ENCODE measurements at places on chromosomes 2 and 18.

DNA sequence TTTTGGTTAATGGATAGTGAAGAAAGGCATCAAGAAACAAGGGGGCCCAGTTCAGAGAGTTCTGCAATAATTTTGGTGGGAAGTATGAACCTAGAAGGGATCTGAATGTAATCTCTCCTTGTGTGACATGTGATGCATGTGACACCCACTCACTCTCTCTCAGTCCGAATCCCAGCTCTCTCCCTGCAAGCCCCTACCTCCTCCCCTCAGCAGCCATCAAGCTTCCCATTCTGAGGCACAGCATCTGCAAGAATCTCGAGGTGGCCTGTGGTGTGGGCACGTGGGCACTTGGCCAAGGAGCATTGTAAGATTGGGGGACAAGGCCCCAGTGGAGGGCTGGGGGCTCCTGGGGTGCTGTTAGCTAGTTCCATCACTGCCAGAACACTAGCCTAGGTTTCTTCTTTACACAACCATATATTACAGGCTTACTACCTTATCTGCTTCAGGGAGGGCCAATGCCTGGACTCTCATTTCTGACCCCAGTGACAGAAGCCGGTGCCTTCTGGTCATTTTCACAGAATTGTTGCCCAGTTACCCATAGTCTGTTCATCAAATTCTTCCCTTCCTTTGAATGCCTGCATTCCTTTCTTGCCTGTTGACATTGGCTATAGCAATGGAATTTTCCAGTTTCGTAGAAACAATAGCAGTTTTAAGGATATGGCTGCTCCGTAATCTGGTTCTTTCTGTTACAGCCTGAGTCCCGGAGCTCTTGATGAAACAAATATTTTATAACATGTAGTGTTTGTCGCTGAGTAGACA is 13.3 kb upstream of the LCLAT1 start:
- no peak for DNase-seq

DNA sequence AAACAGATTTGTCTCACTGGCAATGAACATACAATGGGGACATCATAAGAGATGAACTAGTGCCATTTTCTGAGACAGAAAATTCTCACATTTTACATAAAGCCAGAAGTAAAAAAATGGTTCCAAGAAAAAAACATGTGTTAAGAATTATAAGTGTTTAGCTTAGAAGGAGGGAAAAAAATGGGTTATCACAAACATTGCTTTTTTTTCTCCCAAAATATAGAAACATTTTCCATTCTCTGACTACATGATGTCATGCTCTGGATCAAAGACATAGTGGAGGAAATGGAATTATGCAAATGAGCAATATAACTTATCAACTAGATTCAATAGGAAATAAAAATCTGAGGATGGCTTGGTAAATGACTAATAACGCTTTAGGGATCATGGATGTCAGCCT is 49.8 kb downstream of the SPATS2L start:
- no peak for DNase-seq

DNA sequence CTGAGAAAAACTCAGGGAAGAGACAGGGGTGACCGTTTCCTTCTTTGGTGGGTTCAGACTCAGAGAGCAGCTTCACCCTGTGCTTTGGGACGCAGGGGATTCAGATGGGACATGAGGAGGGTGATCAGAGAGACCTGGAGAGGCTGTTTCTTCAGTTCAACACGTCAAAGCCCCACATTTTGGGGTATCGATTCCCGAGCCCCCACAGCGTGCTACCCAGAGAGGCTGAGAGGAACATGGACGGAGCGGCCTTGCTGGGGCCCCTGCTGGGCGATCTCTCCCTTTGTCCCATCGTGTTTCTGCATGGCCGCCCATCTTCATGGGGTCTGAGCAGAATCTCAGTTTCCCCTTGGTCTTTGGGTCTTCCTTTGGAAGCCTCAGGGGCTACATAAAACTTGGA is 38.2 kb upstream of the PXDN start:
- no peak for DNase-seq

- DNase-seq = no peak
These were observed 24.4 kb downstream of the RBMS1 start for GRCh38 chr2:160469164-160469563.

DNA sequence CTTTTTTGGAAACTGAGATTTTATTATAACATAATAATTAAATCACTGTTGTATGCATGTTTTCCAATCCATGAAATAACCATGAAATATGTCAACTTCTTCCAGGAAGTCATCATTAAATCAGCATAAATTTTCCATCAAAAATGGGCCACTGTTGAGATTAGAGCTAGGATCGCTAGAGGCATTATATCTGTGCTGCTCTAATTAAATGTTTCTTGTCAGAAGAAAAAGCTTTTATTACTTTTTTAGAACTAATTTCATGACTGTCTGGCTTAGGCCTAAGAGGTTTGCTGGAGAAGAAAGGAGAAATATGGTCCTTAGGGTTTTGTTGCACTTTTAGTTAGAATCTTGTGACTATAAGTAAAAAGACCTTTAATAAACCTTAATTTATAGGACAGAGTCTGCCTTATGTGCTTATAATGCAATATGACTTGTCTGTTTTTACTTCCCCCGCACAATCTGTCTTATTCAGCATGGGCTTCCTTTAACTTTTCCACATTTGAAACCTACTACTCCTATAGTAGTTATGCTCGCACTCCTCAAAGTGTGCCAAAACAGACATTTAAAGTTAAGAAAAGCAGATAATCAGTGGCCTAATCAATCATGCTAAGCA is 363.4 kb upstream of the GCFC2 start:
- no peak for DNase-seq

GRCh38 chr2:23567161-23567756 is 182.3 kb downstream of the KLHL29 start:
- DNase-seq = no peak

DNA sequence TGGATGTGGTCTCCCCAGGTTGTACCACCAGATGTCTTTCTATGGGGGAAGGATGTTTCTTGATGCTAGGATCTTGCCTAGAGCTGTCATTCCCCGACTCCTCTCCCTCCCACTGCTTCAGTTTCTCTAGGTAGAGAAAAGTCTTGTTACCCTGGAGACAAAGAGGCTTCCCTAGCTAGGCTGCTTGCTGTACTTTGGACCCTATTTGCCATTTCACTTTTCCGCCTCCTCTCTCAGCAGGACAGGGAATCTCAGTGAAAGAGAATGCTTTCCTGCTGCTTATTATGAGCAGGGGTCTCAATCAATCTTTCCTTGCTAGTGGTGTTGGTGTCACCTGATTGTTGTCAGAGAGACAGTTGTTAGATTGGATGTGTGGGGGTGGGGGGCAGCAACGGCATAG is 818.8 kb upstream of the GYPC start:
- DNase-seq = no peak

- no peak for DNase-seq
These were observed 58.2 kb upstream of the HDAC4 start for GRCh38 chr2:239459056-239459455.

DNA sequence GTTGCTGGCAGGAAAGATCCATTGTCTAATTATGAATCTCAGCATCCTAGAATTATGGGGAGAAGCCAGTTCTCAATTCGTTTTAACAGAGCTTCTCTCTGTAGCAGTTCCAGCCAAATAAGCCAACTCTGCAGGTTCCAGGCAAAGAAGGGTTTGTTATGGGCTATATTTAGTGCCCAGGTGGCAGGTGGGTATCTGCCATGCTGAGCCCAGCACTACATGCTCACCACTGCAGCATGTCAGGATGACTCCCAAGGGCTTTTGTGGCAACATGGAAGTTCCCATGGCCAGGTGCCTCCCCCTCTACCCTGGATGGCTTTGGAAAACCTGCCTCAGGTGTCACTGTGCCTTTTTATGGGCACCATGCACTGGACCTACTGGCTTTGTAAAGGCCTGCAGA is 137.7 kb upstream of the MSH6 start:
- no peak for DNase-seq

DNA sequence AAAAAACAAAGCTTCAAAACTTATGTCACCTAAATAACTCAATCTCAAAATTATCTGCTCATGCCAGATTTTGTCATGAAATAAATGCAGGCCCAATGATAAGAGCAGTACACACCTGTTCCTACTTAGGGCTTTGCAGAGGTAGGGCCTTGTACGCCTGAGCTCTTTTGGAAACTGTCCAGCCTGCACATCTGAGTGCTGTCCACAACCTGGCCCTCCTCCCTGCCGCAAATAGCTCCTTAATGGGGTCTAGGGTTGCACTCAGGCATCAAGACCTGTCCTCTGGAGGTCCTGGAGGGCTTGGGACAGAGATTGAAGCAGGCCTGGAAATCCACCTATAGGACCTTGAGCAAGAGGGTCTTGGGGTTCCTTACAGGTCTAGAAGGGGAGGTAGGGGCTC is 115.4 kb upstream of the CCDC195 start:
- no peak for DNase-seq

GRCh38 chr2:106113361-106113966 is 80.6 kb downstream of the UXS1 start:
- no peak for DNase-seq

DNA sequence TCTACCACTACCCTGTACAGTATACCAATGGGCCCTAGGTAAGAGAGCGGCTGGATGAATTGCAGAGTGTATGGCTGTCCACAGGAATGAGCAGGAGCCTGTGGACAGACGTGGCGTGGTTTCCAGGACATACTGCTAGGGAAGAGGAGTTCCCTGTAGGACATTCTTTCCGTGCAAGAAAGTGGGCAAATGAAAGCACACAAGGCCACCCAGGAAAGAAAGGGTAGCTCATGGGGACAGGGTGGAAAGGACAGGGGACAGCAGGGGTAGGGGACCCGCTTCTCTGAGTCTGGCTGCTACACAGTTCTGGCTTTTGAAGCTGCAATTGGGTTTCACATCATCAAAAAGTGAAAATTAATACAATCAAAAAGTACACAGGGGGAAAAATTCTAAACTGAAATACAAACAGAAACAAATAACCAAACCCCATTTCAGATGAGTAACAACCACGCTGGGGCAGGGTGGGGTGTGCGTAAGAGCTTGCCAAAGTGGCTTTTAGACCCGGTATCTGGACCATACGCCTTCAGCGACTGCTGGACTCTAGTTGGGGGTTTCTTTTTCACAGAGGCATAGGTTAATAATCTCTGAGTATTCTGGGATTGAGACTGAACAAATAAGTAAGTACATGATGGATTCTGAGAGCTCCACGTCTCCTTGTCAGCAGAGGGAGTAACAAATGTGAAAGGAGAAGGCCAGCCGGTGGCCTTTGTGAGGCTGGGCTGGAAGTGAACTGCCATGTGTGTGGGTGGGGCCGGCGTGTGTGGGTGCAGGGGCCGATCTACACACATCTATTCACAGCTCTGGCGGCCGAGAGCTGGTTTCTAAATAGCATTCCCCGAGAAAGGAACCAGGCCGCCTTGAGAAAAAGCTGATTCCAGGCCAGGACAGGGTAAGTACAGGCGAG is 84.0 kb downstream of the HDAC4 start:
- DNase-seq = no peak

DNA sequence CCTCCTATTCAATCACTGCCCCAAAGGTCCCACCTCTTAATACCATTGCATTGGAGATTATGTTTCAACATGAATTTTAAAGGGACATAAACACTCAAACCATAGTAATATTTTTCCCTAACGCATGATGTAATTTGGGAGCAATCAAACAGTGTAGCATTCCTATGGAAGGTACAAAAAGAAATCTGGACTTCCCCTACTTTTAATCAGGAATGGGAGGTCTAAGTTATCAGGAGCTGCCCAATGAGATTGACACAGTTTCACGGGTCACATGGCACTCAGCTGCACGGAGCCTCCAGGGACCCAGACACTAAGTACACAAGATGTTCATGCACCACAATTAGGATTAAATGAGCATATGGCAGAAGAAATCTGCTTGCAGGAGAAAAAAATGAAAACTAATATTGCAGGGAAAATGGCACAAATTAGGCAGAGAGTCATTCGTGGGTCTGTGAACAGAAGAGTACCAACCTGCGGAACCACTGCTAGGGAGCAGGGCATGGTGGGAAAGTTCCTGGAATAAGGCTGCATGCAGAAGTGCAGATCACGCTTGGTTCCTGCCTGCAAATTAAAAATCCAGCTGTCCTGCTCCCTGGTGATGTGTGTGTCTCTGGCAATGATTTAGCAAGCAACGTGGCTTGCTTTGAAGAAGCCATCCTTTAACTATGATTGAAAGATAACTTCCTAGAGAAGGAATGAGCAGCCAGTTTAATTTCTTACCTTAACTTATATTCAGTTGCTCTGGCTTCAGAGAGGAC is 326.6 kb upstream of the ID2 start:
- DNase-seq = no peak

GRCh38 chr2:236910781-236911495 is 174.8 kb upstream of the COPS8 start:
- DNase-seq = no peak

GRCh38 chr2:159561786-159562185 is 54.6 kb downstream of the BAZ2B start:
- no peak for DNase-seq

DNA sequence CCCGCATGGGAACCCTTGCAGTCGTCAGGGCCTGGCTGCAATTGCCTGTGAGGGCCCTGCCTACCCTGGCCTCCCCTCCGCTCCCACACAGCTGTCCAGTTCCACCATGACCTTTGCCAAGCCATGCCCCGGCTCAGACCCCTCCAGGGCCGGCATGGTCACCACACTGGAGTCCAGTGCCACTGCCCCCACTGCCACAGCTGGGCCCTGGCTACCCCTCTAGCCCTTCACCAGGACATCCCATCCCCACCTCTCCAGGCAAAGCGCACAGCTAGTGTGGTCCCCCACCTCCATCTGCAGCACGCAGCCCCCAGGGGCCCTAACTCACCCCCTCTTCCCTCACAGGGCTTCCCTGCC is 70.3 kb upstream of the SMAD7 start:
- no peak for DNase-seq

DNA sequence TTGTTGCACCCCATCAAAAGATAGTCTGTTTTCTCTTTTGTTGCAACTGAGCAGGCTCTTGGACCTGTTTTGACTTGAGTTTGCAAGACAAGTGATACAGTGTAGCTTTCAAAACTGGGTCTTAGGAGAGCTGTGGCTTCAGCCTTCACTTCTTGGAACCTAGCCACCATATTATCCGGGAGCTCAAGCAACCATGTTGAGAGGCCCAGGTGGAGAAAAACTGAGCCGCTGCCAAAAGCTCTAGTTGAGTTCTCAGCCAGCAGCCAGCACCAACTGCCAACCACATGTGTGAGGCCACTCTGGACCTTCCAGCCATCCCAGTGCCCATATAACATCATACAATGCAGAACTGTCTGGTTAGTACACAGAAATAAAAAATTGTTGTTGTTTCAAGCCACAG is 5.4 kb downstream of the CACNB4 start:
- no peak for DNase-seq

DNA sequence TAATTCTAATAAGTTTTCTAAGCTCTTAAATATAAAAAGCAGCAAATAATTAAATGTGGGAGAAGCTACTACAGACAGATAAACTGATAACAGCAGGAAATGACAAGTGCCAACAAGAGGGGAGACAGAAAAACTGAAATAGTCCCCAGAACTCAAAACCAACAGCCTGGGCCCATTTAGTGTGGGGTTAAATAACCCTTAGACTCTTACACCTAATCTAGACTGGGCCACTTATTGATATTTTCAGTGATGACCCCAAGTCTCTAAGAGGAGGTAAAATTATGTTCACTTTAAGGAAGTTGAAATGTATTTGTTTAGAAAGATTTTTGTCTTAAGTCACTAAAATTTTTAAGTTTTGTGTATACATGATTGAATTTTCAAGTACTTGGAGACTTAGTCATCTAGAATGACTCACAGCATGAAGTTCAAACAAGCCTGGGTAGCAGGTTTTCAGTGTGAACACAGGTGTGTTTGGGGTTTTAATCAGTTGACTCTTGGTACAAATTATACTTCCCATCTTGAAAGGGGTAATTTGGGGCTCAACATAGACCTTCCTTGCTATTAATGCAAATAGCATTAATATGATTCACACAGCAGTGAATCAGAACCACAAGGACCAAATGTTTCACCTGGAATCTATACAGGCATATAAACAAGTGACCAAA is 54.9 kb upstream of the MYO3B start:
- no peak for DNase-seq

- DNase-seq = no peak
These were observed 273.1 kb downstream of the NAPG start for GRCh38 chr18:10798727-10799550.
